Endodermal cell (in vitro differentiated cells): ENCODE measurements at places on chromosomes 1 and 21. TPM values are rescaled to one million over a fixed set of nuclear protein-coding genes. Genes with fewer than 3 reads are reported as not detected.

- DNase-seq: no peak
Measured at GRCh38 chr1:37472281-37472680, 2.1 kb upstream of the ZC3H12A start.

- DNase-seq: peak; percentile 71
Measured at GRCh38 chr1:242017580-242018233, 18.8 kb upstream of the MAP1LC3C start.

DNA sequence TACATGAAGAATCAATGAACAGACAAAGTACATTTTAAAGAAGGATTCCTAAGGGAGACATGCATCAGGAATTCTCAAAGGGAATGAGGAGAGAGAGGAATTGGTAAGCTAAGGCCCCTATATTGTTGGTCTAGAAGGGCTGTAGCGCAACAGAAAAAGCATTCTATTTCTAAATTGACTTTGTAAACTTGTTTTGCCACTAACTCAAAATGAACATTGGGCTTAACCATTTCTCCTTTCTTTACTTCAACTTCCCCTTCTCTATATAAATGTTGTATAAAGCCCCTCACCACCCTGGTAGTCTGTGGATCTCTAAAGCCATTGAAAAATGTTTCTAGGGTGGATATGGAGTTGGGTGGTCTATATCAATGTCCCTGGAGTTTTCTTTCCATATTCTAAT, 20.4 kb upstream of the OR6N2 start:
- no peak for DNase-seq

DNA sequence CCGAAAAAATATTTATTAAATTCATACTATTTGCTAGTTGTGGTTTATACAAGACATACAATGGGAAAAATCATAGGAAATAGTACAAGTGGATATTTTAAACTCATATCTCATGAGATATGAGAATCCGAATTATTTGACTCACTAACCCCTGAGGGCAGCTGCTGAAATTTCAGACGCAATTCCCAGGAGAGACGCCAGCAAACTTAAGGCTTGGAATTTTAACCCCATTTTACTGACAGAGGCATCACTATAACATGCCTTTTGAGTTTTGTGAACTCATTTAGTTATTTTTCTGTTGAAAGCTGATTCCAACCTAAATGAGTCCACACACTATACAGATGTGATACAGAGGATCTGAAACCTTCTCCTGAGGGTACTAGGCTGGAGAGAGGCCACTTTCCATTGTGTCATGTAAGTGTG, 5.9 kb upstream of the MROH9 start:
- DNase-seq: no peak

The AMY1C gene
- total RNA-seq: not detected in 3 replicates

The DMBX1 gene
- total RNA-seq: 8.3 to 17.7 TPM (median 16.6 TPM) in 3 replicates

The FH gene
- 45.8 to 66.7 TPM (median 63.8 TPM) in 3 replicates for total RNA-seq

DNA sequence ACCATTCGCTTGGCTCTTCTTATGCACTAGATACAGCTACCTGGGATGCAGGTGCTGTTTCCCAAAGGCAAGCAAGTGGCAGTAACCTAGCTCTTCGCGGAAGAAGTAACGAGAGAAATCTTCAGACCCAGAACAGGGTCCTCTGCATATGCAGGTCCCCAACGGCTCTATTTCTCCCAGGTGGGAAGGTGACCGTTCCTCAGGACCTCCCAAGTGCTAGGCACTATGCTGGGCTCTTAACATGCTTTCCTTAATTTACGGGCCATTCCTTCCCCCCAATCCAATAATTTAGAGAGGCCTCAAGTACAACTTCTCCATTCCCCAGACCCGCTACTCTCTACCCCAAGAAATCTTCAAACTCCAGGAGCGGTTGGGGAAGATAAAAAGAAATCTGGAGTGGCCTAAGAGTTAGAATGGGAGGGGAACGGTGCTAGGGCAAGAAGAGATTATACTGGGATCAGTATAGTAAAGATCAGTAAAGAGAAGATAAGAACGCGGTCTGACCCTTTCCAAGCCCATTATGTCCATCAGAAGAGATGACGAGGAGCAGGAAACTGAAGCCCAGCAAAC, 410 bp downstream of the TXNDC12 start:
- peak; percentile 56 for DNase-seq

DNA sequence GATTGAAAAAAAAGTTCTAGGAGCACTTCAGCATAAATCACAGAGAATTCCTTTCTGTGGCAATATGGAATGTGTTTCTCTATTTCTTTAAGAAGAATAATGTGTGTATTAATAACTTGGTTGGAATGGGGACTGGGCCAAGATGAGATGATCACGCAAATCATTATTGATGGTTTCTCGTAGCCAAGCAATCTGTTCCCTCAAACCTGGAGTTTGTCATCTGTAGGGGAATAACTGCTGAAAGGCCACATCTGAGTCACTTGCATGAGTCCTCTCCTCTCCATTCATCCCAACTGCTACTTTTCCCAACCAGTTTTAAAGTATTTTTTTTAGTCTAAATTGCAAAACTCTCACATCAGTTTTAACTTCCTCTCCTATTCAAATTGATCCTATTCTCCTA, 480.4 kb downstream of the PLPP3 start:
- DNase-seq: no peak

GRCh38 chr1:198878566-198878965, 239.7 kb downstream of the PTPRC start:
- DNase-seq: no peak

DNA sequence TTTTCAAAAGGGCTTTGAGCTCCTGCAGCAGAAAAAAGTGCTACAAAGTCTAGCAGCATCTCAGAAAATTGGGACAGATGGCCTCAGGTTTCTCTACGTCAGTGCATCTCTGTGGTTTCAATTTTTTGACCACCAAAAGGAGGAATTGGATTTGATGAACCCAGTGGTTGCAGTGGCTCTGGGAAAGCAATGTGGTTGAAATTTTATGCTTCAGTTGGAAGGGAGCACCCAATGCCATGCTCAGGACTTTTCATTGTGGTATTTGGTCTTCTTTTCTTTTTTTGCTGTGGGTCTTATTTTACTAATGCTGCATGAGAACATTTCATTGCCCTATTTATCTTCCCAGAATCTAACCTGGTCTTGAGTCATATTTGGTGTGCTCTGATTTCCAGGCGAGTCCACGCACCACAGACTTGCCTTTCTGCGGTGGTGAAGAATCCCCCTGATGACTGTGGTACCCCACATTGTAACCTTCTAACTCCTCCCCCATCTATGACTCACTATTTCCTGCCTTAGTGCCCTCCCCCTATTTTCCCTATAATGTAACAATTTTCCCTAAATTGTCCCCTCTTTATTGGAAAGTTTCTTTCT, 56.7 kb downstream of the S1PR1 start:
- no peak for DNase-seq

- DNase-seq: no peak
Measured at GRCh38 chr1:227006226-227006796, 66.2 kb downstream of the COQ8A start.

DNA sequence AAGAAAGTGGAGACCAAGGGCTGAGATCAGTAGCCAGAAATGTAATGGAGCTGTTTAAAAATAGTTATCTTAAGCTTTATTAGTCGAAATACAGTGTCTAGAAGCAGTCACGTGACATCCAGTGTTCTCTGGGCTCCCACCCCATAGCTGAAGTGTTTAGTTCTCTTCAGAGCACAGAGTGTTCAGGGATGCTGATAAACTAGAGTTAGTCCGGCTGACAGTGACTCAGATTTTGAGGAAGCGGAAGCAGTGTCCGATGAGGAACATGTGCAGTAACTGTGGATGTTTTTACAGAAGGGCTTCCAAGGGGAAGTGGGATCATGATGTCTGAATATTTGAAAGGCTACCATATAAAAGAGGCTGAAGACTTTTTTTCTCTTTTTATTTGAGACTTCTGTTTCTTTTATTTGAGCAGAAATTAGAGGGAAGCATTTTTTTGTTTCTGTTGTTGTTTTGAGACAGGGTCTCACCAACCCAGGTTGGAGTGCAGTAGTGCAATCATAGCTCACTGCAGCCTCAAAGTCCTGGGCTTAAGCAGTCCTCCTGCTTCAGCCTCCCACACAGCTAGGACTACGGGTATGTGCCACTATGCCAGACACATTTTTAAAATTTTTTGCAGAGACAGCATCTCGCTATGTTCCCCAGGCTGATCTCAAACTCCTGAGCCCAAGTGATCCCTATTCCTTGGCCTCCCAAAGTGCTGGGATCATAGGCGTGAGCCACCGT, 124.2 kb downstream of the GALNT2 start:
- no peak for DNase-seq

DNA sequence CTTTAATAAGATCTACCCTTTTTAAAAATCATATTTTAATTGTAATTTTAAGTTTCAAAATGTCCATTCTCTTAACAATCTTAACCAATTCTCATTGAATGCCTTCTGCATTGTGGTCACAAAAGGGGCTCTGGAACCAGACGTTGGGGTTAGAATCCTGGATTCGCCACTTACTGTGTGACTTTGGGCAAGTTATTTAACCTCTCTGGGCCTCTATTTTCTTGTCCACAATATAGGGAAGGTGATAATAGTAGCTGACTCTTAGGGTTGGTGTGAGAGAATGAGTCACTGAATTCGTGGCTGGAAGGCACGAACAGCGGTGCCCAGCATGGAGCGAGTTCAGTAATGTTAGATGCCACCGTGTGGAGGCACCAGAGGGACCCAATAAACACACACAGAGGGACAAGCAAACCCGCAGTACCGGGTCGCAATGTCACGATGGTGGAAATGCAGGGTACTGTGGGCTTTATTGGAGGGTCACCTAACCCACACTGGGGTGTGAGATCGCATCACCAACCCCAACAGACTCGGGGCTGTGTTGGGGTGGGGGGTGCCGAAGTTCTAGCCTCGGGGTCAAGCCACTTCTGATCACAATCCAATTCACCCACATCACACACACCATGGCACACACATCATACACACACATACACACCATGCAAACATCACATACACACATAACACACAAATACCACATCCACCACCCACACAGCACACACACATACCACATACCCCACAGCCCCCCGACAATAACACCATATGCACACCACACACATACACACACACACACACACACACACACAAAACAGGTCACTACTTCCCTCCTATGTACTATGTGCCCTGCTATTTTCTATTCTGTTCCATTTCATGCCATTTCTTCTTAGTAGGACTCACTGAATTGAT, 27.0 kb upstream of the IFNAR2 start:
- DNase-seq: no peak

DNA sequence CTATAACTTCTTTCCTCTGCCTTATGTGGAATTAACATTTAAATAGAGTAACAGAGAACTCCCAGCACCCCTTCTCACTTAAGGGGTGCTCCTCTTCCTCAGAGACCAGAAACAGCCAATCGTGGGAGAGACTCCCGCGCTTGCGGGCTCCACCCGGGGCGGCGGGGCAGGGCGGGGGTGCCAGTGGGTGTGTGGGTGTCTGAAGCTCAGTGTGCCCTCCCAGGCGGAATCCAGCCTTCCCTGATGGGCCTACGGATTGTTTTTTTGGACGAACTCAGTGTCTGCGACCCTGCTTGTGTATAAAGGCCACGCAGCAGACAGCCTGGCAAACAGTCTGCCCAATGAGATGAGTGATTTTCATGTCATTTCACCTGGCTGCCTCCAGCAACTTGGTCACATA, 6.2 kb downstream of the RCC2 start:
- no peak for DNase-seq

The FCRL6 gene
- not detected in 2 replicates for total RNA-seq

DNA sequence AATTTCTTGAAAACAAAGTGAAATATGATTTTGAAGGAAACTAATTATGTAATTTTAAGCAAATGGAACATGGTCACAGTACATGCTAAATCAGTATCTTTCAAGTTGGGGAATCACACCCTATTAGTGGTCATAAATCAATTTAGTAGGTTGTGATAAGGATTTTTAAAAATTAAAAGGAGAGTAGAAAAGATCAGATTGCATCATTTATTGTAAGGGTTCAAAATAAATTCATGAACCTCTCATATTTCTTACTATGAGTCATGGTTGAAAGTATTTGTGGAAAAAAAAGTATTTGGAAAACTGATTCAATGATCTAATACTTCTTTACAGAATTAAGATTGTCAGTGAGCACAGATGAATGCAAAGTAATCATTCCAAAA, 14.6 kb downstream of the ADSS2 start:
- no peak for DNase-seq

- no peak for DNase-seq
Measured at GRCh38 chr21:29351691-29352090, 53.0 kb downstream of the BACH1 start.

GRCh38 chr1:1020000-1020404, at the start of gene AGRN:
Gene AGRN (plus strand): TSS chr1:1020120. CDS start chr1:1020173, 53 bp downstream.
- DNase-seq: peak; percentile 82

- DNase-seq: no peak
Measured at GRCh38 chr1:117161887-117162286, 40.3 kb upstream of the TRIM45 start.

DNA sequence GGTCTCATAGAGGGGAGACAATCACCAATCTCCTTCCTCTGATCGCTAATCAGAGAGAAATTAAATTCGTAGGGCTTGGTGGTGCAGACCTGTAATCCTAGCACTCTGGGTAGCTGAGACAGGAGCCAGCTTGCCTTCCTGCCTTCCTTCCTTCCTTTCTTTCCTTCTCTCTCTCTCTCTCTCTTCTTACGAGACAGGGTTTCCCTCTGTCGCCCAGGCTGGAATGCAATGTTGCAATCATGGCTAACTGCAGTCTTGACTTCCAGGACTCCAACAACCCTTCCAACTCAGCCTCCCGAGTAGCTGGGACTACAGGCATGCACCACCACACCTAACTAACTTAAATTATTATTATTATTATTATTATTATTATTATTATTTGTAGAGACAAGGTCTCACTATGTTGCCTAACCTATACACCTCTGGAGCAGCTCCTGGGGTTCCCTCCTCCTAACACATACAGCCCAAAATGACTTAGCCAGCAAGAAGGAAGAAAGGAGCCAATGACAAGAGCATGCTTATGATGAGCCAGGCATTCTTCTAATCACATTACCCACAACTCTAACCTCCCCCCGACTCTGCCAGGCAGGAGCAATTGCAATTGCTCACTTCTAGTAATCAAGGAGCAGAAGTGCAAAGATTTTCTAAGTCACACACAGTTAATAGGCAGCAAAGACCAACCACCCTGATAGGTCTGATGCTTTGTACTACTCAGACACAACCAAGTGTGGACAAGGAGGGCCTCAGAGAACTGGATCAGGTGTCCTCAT, 105.4 kb upstream of the F3 start:
- DNase-seq: no peak

DNA sequence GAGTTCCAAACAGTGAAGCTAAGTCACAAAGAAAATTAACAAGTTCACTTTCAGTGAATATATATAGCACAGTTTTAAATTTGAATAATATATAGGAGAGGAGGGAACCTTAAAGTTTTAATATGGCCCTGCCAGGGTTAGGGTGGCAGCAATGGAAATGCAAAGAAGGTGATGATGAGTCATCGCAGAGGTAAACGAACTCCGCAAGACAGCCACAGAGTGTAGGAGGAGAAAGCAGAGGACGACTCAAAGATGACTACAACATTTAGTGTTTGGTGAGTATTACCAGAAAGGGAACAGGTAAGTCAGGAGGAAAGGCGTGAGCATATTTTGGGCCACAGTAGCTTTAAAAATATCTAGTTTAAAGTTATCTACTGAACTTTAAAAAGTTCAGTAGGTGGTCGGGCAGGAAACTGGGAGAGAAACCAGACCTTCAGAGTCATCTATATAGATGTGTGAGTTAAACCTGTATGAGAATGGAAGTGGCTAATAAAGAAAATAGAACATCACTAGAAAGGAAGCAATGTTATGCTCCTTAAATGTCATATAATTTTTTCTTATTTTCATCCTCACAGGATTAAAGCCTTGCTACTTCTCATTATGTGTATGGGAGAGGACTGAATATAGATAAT, 75.7 kb downstream of the UCHL5 start:
- DNase-seq: no peak

The MMP23B gene
- total RNA-seq: 17.0 and 19.9 TPM in 2 replicates

- DNase-seq: no peak
Measured at GRCh38 chr1:30185313-30185712, 538.1 kb downstream of the MATN1 start.

The HAO2 gene
- not detected in 3 replicates for total RNA-seq
